ENCODE measurements at places on chromosomes 7 and 10. TPM values are rescaled to one million over a fixed set of nuclear protein-coding genes. Genes with fewer than 3 reads are reported as not detected.

WNT8B gene
- total RNA-seq: not detected

CYP3A4 gene
- not detected for total RNA-seq

HABP2 gene
- total RNA-seq: not detected

COL1A2 gene
- total RNA-seq: 228 TPM

FOXI2 gene
- not detected for total RNA-seq

LRWD1 gene
- total RNA-seq: 13.7 TPM

HELLS gene
- 2.3 TPM for total RNA-seq

HOXA11 gene
- not detected for total RNA-seq

EZH2 gene
- 0.98 TPM for total RNA-seq

NPY4R gene
- total RNA-seq: not detected
